ENCODE measurements at places on chromosomes 2 and 18. TPM values are rescaled to one million over a fixed set of nuclear protein-coding genes. Genes with fewer than 3 reads are reported as not detected.

Gene SIX2
- 2.3 TPM for total RNA-seq

GRCh38 chr2:76323381-76323780 lies 612.7 kb upstream of the GCFC2 start:
- DNase-seq, result no peak

Gene CAB39
- total RNA-seq, result 94.0 TPM

Gene IKZF2
- 7.6 TPM for total RNA-seq

DNA sequence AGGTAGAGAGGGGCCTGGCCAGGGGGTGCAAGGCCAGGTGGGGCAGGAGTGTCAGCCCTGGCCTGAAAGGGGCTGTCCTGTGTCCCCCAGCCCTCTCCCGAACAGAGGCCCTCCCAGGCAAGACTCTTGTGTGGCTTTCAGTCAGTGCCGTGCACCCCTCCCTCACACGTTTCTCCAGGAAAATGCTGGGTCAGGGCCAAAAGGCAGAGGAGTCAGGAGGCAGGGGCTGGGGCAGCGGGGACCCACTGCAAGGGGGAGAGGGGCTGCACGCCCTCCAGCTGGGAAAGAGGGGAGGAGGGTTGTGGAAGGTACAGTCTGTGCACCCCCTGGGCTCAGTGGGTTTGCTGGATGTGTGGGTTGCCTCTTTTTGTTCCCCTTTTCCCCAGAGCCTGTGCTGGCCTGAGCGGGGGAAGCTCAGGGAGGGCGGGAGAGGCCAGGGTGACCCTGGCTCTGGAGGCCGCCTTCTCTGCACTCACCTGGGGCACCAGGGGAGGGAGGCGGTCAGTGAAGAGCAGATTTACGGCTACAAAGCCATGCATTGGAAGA lies 4.1 kb downstream of the KCNF1 start:
- DNase-seq, result no peak

DNA sequence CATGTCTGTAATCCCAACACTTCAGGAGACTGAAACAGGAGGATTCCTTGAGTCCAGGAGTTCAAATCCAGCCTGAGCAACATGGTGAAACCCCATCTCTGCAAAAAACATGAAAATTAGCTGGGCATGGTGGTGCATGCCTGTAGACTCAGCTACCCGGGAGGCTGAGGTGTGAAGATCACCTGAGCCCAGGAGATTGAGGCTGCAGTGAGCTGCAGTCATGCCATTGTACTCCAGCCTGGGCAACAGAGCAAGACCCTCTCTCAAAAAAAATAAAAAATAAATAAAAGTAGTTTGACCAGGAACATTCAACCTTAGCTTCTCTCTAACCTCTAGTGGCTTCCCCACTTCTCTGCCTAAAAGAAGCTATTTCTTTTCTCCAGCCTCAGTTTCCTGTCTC lies 23.8 kb downstream of the SH3BP4 start:
- no peak for DNase-seq

Gene TBR1
- total RNA-seq, result not detected

DNA sequence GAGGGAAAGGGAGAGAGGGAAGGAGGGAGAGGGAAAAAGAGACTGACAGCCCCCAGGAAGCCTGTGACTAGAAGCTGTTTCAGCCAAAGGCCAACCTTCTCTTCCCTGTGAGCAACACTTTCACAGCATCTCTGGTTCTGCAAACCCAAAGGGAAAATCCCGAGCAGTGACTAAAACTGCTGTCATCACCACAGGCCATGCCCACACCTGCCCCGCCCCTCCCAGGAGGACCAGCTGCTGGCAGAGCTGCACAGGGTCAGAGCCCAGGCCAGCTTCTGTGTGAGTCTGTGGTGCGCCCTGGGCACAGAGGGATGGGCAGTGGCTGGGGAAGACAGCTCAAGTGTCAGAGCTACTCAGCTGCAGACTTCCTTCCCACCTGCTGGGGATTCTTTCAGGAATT lies 64.9 kb upstream of the OTOS start:
- DNase-seq, result peak; percentile 87

Gene INPP5D
- 28.8 TPM for total RNA-seq
